Fibroblast of mammary gland (primary cell): ENCODE measurements at places on chromosomes 13 and 19.

GRCh38 chr19:16381756-16382401, 57.3 kb downstream of the KLF2 start:
- DNase-seq, result peak; percentile 86

- no peak for DNase-seq
Measured at GRCh38 chr13:42906257-42906656, 85.8 kb downstream of the EPSTI1 start.

GRCh38 chr19:49431330-49431749, 6.2 kb downstream of the GFY start:
- DNase-seq, result no peak

DNA sequence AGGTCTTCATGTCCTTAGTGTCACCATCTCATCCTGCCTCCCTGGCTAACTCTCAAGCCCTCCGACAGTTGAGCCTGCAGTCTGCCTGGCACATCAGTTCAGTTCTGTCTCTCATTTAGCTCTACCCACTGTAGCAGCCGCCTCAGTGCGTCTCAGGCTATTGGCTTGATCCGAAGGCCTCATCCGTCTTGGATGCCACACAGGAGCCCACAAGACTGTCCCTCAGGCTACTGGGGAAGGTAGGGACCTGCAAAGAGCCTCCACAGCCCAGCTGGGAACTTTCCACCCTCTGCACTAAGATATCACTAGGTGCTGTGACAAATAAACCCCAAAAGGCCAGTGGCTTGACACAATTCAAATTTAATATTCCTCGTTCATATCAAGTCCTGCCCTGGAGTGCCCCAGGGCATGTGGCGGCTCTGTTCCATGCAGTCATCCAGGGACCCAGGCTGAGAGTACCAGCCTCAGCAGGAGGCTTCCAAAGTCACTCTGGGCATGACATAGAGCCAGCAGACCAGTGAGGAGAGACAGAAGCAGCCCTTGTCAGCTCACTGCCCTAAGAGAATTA, 5.7 kb downstream of the VSTM2B start:
- DNase-seq, result no peak

DNA sequence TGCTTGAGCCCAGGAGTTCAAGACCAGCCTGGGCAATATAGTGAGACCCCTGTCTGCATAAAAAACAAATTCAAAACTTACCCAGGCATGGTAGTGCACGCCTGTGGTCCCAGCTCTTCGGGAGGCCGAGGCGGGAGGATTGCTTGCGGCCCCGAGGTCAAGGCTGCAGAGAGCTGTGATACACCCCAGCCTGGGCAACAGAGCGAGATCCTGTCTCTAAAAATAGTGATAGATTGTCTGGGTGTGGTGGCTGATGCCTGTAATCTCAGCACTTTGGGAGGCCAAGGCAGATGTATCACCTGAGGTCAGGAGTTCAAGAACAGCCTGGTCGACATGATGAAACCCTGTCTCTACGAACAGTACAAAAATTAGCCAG, 4.0 kb upstream of the KLF16 start:
- no peak for DNase-seq

DNA sequence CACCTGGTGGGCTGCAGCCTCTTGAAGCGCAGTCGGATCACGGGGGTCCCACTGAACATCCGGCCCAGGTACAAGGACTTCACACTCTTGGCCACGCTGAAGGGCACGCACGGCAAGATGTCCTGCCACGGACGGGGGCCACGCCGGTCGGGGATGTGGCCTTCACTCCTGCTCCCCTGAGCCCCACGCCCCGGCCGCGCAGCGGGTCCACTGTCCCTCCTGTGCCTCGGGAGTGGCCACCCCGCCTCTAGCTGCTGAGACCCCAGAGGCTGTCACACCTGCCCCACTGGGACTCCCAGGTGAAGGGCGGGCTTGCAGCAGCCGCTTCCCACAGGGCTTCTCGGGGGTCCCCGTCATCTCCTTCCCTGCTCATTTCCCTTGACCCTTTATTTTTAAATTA, 31.2 kb downstream of the GAS6 start:
- no peak for DNase-seq

DNA sequence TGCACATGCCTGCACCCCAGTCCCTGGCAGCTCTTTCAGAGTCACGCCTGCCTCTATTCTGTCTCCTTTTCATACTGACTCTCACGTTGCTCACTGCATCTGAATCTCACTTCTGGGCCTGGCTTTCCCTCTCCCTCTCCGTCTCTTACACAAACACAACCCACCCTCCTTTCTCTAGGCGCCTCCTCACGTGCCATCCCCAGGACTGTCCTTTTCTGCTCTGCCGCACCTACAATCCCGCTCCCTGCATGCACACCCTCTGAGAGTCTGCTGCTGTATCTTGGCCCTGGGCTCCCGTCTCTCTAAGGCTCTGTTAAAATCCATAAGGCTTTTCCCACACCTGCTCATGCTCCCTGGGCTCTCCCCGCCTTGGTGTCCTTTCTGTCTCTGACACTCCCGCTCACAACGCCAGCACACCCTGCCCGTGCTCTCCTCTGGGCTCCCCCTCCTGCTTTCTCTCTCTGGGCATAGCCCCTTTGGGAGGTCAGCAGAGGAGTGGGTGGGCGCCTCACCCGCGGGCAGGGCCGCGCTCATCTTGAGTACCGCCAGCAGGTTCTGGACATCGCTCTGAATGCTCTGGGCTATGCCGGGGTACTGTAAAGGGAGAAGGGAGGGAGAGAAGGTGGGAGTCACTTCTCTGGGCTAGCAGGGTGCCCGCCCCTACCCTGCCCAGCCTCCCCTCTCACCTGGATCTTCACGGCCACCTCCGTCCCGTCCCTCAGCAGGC, 12.7 kb upstream of the NUMBL start:
- no peak for DNase-seq

GRCh38 chr19:39592381-39592780, 9.9 kb upstream of the LGALS13 start:
- no peak for DNase-seq

DNA sequence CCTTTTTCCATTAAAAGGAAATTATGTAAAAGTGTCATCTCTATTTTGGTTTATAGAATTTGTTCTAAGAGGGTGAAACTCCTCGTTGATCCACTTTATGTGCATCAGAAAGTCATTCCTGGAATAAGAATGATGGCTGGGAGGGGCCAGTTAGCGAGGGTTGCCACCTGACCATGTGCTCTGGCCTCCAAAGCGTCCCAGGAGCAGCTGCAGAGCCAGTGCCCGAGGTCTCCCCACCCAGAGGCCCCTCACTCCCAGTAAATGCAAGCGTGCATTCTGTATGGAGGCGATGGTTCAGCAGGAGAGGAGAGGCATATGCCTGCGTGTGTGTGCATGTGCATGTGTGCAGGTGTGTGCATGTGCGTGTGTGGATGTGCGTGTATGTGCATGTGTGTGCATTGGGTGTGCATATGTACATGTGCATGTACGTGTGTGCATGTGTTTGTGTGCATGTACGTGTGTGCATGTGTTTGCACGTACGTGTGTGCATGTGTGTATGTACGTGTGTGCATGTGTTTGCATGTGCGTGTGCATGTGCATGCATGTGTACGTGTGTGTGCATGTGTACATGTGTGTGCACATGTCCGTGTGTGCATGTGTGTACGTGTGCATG, 345.8 kb downstream of the TEX29 start:
- DNase-seq, result no peak

- peak; percentile 29 for DNase-seq
Measured at GRCh38 chr19:37855098-37855497, 51.3 kb downstream of the WDR87 start.

GRCh38 chr13:51147732-51148131, 36.7 kb upstream of the C13orf42 start:
- no peak for DNase-seq
